Progenitor cell of endocrine pancreas (in vitro differentiated cells): ENCODE measurements at places on chromosomes 7 and 10. TPM values are rescaled to one million over a fixed set of nuclear protein-coding genes. Genes with fewer than 3 reads are reported as not detected.

- no peaks in the 10 kb centered on the region for H3K27me3 ChIP-seq
- DNase-seq, result no peak
- H3K36me3 ChIP-seq, result no peaks in the 10 kb centered on the region
- no peak overlapping the region for H3K27ac ChIP-seq
- no peak overlapping the region for H3K4me3 ChIP-seq
Observed at GRCh38 chr7:16564909-16565426, 38.3 kb downstream of the LRRC72 start.

DNA sequence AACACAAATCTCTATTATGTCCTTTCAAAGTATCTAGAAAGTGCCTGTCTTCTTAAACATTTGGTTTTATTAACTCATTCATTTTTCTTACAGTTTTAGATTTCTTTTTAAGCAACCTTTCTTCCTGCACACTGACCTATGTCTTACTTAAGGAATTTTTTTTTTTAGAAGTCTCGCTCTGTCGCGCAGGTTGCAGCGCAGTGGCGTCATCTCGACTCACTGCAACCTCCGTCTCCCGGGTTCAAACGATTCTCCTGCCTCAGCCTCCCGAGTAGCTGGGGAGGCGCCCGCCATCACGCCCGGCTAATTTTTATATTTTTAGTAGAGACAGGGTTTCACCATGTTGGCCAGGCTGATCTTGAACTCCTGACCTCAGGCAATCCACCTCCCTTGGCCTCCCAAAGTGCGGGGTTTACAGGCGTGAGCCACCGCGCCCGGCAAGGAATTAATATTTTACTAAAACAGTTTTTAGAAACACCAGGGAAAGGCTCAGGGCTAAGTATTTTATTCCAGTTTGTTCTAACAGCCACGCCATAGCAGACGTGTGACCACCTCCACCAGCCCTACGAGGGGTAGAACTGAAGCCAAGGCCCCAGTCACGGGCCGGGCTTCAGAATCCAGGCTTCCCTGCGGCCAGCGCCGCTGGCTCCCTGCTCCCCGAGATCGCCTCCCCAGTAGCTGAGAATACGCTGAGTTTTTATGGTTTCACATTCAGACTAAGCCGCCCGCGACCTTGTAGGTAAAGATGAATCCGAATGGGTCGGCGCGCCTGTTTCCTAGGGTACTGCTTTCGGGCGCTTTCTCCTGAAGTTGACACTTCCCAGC, 941 bp upstream of the LUC7L2 start:
- peaks cover 12% of the 10 kb centered on the region for H3K36me3 ChIP-seq
- DNase-seq, result no peak
- H3K27me3 ChIP-seq, result no peaks in the 10 kb centered on the region
- peak overlapping the region; percentile 99 for H3K27ac ChIP-seq
- H3K4me1 ChIP-seq, result peaks cover 23% of the 10 kb centered on the region

- DNase-seq, result no peak
- peaks cover 10% of the 10 kb centered on the region for H3K4me1 ChIP-seq
- peaks cover 23% of the 10 kb centered on the region for H3K27me3 ChIP-seq
- H3K4me3 ChIP-seq, result no peak overlapping the region
- no peak overlapping the region for H3K27ac ChIP-seq
Observed at GRCh38 chr10:6405713-6406112, 174.4 kb downstream of the PRKCQ start.

TEX47 gene
- total RNA-seq, result not detected in 2 replicates

- peaks cover 3% of the 10 kb centered on the region for H3K4me1 ChIP-seq
- H3K27me3 ChIP-seq, result peaks cover 38% of the 10 kb centered on the region
- DNase-seq, result no peak
Observed at GRCh38 chr10:117249493-117250093, 8.7 kb downstream of the SLC18A2 start.

- no peak overlapping the region for H3K27ac ChIP-seq
- H3K4me1 ChIP-seq, result peaks cover 6% of the 10 kb centered on the region
- no peak for DNase-seq
- no peaks in the 10 kb centered on the region for H3K36me3 ChIP-seq
- no peak overlapping the region for H3K4me3 ChIP-seq
Observed at GRCh38 chr7:1460821-1461645, 1.8 kb upstream of the MICALL2 start.

SH2D4B gene
- total RNA-seq, result 0.11 and 0.12 TPM in 2 replicates

DNA sequence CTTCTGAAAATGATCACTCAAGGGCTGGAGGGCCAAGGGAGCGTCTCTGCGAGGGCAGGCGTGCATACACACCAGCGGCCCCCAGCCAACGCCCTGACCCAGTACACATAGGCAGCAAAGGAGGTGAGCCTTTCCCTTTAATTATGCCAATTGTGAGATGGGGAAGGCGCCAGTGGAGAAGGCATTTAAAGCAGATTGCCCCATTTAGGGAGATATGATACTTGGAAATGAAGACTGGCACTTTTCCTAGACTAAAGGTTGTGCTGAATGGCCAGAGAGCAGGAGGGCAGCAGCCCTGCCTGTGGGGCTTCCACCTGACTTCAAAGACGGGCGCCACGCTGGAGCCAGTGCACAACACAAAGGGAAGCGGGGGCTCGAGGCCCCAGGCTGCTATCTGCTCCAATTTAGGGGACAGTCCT, 24.1 kb downstream of the HIPK2 start:
- DNase-seq, result no peak
- H3K36me3 ChIP-seq, result peaks cover 2% of the 10 kb centered on the region
- no peak overlapping the region for H3K4me3 ChIP-seq
- no peaks in the 10 kb centered on the region for H3K27me3 ChIP-seq
- H3K27ac ChIP-seq, result no peak overlapping the region

- peak overlapping the region; percentile 34 for H3K27ac ChIP-seq
- H3K36me3 ChIP-seq, result peaks cover 10% of the 10 kb centered on the region
- peaks cover 7% of the 10 kb centered on the region for H3K4me1 ChIP-seq
Observed at GRCh38 chr7:102064361-102065025, 222.2 kb upstream of the SH2B2 start.

- no peak overlapping the region for H3K27ac ChIP-seq
- no peak overlapping the region for H3K4me3 ChIP-seq
- H3K4me1 ChIP-seq, result peaks cover 6% of the 10 kb centered on the region
- DNase-seq, result no peak
- H3K36me3 ChIP-seq, result no peaks in the 10 kb centered on the region
Observed at GRCh38 chr10:49414496-49414895, 18.6 kb upstream of the DRGX start.

GRCh38 chr10:133379152-133379800, at the start of gene PAOX:
TSS of gene PAOX (plus strand) at chr10:133379262. CDS start at chr10:133379317, 55 bp downstream.
- no peaks in the 10 kb centered on the region for H3K36me3 ChIP-seq
- H3K4me1 ChIP-seq, result peaks cover 1% of the 10 kb centered on the region
- H3K27ac ChIP-seq, result no peak within 1 kb of the TSS
- peak; percentile 56 for DNase-seq
- peaks cover 29% of the 10 kb centered on the region for H3K27me3 ChIP-seq
- peak within 1 kb of the TSS; percentile 71 for H3K4me3 ChIP-seq

DNA sequence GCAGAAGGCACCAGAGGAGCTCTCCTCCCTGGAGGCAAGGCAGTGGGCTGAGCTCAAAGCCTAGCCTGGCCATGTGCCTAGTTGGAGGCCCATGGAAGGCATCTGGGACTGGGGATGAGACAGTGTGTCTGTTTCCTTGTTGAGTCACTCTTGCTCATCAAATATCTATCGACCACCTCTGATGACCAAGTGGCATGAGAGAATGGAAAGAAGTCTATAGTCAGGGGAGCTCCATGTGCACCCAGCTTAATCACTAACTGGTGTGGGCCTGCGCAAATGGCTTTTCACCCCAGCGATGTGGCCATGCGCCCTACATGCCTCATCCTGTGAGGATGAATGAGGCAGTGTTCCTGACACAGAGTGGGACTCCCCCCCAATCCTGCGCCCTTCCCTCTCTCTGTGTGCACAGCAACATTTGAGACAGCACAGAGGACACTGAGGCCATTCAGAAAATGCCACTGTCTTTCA, 229.9 kb downstream of the RPS24 start:
- DNase-seq, result no peak
- peaks cover 19% of the 10 kb centered on the region for H3K27me3 ChIP-seq
- H3K27ac ChIP-seq, result no peak overlapping the region
- peaks cover 29% of the 10 kb centered on the region for H3K4me1 ChIP-seq

GRCh38 chr10:70822076-70822820, 6.5 kb downstream of the SGPL1 start:
- H3K4me1 ChIP-seq, result peaks cover 25% of the 10 kb centered on the region
- H3K27ac ChIP-seq, result no peak overlapping the region
- no peak overlapping the region for H3K4me3 ChIP-seq
- H3K36me3 ChIP-seq, result peaks cover 23% of the 10 kb centered on the region
- no peaks in the 10 kb centered on the region for H3K27me3 ChIP-seq

- H3K4me3 ChIP-seq, result no peak overlapping the region
- H3K4me1 ChIP-seq, result peaks cover 6% of the 10 kb centered on the region
- DNase-seq, result no peak
- H3K36me3 ChIP-seq, result no peaks in the 10 kb centered on the region
- peaks cover 4% of the 10 kb centered on the region for H3K27me3 ChIP-seq
Observed at GRCh38 chr7:99728615-99729014, 6.4 kb downstream of the CYP3A7 start.

NCF1 gene
- total RNA-seq, result 0.58 TPM in 1 of 2 replicates, not detected in the other

SYT15 gene
- 1.8 and 2.8 TPM in 2 replicates for total RNA-seq

GRCh38 chr10:102134416-102134815, 1.6 kb downstream of the PPRC1 start:
- peaks cover 2% of the 10 kb centered on the region for H3K36me3 ChIP-seq
- peak overlapping the region; percentile 96 for H3K4me3 ChIP-seq
- peaks cover 21% of the 10 kb centered on the region for H3K4me1 ChIP-seq
- no peak for DNase-seq
- H3K27me3 ChIP-seq, result no peaks in the 10 kb centered on the region

SLC26A4 gene
- total RNA-seq, result 0.42 and 0.43 TPM in 2 replicates

GRCh38 chr10:55146032-55146431, 345.0 kb upstream of the PCDH15 start:
- no peaks in the 10 kb centered on the region for H3K36me3 ChIP-seq
- H3K4me1 ChIP-seq, result no peaks in the 10 kb centered on the region
- DNase-seq, result no peak
- H3K4me3 ChIP-seq, result no peak overlapping the region
- H3K27ac ChIP-seq, result no peak overlapping the region

DNA sequence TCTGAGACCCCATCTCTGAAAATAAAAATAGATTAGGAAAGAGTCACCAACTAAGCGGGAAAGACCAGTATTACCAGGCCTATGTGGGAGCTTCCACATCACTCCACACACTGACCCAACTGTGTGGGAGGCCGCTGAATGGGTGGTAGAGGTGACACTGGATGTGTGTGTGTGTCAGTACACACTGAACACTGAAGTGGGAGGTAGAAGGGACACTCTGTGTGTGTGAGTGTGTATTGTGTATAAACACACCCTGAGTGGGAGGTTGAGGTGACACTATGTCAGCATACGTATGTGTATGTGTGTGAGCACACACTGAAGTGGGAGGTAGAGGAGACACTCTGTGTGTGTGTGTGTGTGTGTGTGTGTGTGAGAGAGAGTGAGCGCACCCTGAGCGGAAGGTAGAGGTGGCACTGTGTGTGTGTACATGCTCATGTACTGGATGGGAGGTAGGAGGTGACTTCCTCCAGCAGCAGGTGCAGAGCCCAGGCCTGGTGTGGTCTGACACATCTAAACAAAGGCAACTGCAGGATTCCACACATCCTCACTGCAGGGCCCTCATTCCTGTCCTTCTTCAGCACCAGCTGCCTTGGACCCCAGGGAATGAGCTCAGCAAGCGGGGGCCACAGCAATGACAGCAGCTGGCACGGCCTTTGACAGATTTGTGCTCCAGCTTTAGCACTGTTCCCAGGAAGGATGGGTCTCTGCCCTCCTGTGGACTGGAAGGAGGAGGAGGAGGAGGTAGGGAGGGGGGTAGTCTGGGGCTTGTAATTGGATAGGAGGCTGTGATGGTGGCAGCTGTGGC, 26.5 kb upstream of the RBM20 start:
- H3K27ac ChIP-seq, result no peak overlapping the region
- DNase-seq, result no peak
- no peaks in the 10 kb centered on the region for H3K27me3 ChIP-seq

- no peak for DNase-seq
- no peaks in the 10 kb centered on the region for H3K4me1 ChIP-seq
- no peak overlapping the region for H3K4me3 ChIP-seq
- peaks cover 5% of the 10 kb centered on the region for H3K36me3 ChIP-seq
Observed at GRCh38 chr10:88440541-88440940, 142.6 kb downstream of the RNLS start.

GRCh38 chr7:37211097-37211880, 237.4 kb downstream of the ELMO1 start:
- peaks cover 13% of the 10 kb centered on the region for H3K4me1 ChIP-seq
- peaks cover 5% of the 10 kb centered on the region for H3K36me3 ChIP-seq
- DNase-seq, result no peak
- H3K27ac ChIP-seq, result no peak overlapping the region
